ENCODE measurements at places on chromosomes 1 and 21.

GRCh38 chr1:246297279-246298265 is 209.5 kb downstream of the SMYD3 start:
- no peak for DNase-seq

- no peak for DNase-seq
Observed at GRCh38 chr1:118102445-118102844, 82.6 kb downstream of the SPAG17 start.

DNA sequence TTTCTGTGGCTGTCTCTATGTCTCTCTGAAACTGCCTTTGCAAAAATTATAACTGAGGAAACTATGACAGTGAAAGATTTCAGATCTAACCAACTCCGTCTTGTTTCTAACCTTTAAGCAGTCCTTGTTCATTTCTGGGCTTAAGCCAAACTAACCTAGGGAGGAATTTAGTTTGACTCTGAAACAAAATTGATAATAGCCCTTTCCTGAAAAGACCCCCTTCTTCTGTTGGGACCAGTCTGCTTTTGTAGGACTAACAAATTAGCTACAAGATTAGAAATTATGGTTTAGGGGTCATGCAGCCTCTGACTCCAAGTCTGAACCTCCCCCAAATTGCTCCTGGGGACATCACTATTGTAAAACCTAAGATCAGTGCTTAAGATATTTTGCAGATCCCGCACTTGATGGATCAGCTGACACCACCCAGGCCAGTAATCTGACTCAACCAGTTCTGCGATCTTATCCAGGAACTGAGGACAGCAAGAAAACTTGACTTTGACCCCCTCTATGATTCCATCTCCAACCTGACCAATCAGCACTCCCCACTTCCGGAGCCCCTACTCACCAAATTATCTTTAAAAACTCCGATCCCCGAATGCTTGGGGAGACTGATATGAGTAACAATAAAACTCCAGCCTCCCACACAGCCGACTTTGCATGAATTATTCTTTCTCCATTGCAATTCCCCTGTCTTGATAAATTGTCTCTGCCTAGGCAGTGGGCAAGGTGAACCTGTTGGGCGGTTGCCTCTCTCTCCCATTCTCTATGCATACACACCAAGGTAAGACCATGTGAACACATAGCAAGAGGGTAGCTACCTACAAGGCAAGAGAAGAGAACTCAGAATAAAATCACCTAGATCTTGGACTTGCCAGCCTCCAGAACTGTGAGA is 11.1 kb upstream of the TRIM63 start:
- DNase-seq = no peak

DNA sequence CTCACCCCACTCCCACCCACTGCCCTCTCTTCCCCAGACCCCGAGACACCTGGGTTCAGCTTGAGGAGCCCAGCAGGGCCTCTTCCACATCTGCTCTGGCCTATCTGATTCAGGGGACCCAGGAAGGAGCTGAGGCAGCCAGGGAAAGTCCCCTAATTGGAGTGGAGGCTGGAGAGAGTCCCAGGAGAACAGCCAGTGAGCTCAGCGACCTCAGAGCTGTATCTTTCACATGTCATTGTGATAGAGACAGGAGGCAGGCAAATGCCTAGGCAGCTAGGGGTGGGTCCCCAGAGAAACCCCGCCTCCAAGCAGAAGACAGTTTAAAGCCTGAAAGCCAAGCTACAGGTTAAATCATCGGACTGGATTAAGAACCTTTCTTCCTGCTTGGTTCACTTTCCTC is 122.7 kb downstream of the MATN1 start:
- no peak for DNase-seq

DNA sequence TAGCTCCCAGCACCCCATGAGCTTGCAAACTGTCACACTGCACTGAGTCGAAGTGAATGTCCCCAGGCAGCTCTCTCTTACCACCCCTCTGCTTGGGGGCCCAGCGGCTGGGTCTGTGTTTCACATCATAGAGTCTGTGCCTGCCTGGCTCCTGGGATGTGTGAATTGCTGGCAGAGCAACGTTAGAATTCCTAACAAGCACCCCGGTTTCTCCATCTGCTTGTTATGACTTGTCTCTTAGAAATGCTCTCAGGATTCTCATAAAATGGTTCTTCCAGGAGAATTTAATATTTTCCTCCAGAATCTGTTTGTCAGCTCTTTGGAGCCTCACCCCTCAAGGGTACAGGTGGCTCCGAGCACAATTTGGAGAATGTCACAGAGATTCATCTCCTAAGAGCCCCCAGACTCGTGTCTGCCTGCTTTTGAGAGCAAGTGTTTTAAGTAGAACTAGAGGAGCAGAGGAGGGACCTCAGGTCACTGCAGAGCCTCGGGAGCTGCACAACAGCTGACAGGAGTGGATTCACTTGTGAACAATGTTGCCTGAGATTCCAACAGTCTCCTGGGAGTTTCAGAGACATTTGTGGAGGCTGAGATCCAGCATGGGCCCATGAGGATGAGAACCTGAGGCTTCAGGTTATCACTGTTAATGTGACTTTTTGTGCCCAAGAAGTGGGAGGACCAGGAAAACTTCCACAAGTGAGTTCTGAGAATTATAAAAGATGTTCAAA is 131.5 kb downstream of the KCNJ6 start:
- no peak for DNase-seq

DNA sequence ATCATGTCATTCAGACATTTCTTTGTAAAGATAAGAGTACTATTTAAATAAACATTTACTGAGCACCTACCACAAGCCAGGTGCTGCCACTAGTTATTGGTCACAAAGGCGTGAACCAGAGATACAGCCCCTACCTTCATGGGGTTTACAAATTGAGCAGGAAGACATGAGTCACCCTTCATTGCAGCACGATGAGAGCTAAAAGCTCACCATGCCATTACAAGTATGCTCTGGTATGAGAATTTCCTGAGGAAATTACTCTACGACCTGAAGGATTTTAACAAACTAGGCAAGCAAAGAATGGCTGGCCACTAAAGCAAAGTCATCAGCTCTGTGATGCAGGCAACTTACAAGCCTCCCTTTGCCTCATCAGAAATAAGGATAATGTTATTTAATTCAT is 346.8 kb downstream of the BRINP2 start:
- peak; percentile 74 for DNase-seq

GRCh38 chr1:23383577-23384311 is 14.1 kb upstream of the ZNF436 start:
- DNase-seq = no peak

DNA sequence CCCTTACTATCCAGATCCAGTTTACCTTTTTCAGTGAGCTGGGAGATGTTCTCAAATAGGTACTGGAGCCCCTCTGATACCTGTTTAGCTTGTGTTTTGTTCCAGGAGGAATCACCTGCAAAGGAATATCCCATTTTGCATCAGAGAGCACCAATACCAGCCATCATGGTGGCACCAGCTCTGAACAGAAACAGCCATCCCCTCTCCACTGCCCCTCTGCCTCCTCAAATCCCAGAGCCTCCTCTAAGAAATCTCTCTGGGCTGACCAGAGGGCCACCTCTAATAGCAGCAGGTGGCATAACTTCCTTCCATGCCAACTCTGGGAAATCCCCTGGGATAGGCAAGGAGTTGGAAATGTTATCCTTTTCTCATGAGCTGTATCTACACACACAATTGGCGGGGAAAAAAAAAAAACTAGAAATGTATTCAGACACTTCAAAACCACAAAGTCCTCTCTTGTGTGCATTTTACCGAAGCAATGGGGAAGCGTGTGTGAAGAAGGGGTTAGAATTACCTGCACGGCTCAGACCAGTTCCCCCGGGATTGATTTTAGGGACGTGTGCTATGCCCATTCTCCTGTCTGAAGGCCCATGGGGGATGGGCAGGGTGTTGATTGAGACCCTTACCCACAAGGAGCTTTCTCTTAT is 2.4 kb downstream of the PGLYRP4 start:
- DNase-seq = no peak

DNA sequence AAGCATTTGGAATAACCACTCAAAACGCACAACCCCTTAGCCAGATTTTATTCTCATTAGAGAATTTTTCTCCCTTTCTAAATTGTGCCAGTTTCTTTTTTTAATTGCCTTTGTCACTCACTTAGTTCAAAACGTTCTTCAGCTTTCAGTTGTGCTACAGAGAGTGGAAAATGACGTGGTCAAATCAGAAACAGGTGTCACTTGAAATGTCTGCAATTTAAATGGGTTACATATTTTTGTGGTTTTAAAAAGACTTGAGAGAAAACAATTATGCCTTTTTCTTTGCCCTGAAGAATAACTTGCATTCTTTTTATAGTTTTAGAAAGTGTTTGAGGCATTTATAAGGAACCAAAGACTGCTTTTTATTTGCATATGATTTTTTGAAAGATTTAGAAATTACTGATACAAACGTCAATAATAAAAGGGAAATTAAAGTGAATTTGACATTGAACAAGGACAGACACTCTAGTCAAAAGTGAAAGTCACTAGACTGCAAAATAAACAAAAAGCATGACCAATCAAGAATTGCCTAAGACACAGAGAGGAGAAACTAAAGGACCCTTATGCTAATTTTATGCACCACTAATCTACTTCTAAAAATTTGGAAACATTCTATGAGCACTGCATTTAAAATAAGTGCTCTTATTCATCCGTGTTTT is 191.0 kb downstream of the TPR start:
- peak; percentile 53 for DNase-seq

DNA sequence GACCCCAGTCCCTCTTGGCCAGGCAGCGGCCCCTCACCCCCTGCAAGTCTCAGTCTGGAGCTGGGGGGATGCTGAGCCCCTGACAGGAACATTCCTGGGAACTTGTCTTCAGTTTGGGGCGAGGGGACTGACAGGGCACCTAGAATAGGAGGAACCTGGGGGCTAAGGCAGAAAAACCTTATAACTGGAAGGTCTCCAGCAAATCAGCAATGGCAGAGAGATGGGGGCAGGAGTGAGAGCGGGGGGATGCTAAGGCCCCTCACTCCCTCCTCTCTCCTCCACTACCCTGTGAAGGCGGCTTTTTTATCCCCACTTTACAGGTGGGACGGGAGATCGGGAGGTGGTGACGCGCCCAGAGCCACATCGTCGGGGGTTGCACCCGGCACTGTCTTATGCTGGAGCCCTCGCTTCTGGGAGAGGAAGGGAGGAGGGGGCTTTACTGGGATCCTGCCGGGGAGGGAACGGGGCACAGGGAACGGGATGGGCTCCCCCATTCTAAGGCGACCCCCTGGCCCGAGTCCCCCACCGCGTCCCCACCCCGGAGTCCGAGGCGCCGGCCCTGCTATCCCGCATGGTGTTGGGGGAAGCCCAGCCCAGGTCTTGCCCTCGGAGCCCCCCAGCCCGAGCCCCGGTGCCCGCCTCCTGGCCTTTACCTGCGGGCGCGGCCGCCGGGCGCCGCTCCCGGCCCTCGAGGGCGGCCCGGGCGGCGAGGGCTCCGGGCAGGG is 456 bp downstream of the COL8A2 start:
- no peak for DNase-seq

- no peak for DNase-seq
Observed at GRCh38 chr1:208781391-208782045, 537.3 kb upstream of the PLXNA2 start.

Measured in astrocyte of the spinal cord (primary cell).